GM19239 (cell line): ENCODE measurements at places on chromosomes 1 and 21.

DNA sequence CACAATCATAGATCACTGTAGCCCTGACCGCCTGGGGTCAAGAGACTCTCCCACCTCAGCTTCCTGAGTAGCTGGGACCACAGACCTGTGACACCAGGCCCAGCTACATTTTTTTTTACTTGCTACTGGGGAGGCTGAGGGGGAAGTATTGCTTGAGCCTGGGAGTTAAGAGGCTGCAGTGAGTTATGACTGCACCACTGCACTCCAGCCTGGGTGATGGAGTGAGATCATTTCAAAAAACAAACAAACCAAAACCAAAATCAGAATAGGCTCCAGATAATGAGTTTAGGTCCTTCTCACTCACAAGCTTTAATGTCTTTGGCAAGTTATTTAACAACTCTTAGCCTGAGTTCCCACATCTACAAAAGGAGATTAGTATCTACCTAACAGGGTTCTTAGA, 22.8 kb downstream of the WDR26 start:
- DNase-seq, result no peak

DNA sequence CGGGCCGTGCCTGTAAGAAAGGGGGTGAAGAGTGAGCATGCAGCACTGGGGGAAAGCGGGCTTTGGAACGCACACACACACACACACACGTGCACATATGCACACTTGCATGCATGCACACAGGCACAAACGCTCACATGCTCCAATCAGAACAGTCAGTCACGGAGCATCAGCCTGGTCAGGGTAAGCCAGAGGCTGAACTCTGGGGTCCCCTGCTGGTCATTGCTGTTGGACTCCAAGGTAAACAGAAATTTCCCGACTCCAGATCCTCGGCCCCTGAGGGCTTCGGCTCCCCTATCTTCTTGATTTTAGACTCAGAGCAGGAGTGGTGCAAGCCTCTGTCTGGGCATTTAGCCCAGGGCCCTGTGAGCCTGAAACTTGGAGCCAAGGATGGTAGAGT, 54.2 kb downstream of the SYT2 start:
- DNase-seq, result no peak

DNA sequence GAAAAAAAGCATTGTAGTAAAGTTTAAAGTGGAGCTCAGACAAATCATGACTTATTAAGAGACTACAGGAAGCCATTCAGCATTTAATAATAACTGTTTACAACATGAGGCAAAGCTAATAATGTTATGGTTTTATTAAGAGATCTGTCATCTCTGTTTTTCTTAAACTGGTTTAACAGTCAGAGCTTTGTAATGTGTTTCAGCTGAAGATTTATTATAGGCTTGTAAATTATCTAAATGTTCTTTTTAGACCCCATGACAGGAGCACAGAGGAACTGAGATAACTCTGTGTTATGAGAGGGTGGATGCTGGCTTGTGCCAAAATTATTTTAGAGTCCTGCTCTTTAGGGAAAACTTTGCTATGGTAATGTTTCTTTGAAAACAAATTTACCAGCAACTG, 38.0 kb upstream of the RWDD3 start:
- DNase-seq, result no peak

- no peak for DNase-seq
Observed at GRCh38 chr1:9629445-9630201, 21.9 kb upstream of the PIK3CD start.

GRCh38 chr1:33743221-33743998, 120.5 kb upstream of the HMGB4 start:
- DNase-seq, result no peak

GRCh38 chr21:35833991-35834390, 226.3 kb downstream of the SETD4 start:
- no peak for DNase-seq

- DNase-seq, result no peak
Observed at GRCh38 chr1:170213596-170213995, 67.8 kb downstream of the NTMT2 start.

- DNase-seq, result no peak
Observed at GRCh38 chr1:161139766-161140165, 7.3 kb upstream of the DEDD start.

DNA sequence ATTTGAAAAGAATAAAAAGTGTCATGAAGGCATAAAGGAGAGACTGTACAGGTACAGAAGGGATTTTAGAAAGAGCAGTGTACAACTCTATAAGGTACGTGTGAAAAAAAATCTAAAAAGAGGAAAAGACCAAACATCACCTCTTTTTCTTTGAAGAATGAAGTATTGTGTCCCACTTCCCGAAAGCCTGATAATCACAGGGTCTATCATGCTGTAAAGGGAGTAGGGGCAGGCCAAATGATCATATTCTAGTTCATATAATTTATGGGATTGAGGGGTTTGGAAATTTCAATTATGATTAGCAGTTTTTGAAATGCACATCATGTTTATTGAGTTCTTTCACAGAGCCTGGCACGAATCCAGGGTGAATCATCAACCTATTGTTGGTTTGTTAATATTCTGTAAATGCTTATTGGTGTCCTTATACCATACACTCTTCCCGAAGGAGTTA, 910 bp upstream of the RERE start:
- no peak for DNase-seq

GRCh38 chr1:218284377-218284916, 646 bp upstream of the RRP15 start:
- peak; percentile 2 for DNase-seq

- no peak for DNase-seq
Observed at GRCh38 chr1:29698033-29698432, 461.7 kb downstream of the PTPRU start.

- DNase-seq, result peak; percentile 24
Observed at GRCh38 chr1:176949033-176949662, 215.4 kb downstream of the ASTN1 start.

DNA sequence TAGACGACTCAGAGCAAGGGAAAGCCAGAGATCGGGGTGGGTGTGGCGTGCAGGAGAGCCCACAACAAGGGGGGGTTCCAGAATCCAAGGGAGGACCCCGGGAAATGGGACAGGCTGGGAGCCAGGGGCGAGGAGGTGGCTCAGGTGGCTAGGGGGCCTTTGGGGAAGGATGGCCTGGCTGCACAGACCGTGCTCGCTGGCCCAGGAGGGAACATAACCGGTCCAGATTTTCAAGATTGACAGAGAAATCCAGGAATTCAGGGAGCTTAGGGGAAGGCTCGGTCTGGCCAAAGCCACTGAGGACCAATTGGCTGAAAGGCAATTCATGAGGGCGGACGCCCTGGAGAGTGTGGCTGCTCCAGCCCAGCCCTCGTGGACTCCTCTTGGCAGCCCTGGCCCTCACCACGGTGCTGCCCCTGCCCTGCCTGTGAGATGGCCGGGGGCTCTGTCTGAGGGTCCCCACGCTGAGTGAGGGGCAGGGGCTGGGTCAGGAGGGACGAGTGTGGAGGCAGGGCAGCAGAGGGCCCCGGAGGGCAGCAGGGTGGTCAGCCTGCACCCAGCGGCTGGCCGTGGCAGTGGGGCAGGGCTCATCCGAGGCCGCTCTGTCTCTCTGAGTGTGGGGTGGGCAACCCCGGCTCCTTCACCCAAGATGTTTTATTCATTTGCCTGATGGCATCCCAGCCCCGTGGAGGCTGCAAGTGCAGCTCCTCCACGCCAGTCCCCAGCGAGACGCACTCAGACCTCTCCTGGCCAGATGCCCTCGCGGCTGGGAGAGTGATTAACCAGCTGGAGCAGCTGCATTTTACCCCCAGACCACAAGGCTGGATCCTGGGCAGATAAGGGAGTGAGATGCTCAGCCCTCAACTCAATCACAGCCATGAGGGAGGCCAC, 5.6 kb upstream of the LRRC3 start:
- no peak for DNase-seq

DNA sequence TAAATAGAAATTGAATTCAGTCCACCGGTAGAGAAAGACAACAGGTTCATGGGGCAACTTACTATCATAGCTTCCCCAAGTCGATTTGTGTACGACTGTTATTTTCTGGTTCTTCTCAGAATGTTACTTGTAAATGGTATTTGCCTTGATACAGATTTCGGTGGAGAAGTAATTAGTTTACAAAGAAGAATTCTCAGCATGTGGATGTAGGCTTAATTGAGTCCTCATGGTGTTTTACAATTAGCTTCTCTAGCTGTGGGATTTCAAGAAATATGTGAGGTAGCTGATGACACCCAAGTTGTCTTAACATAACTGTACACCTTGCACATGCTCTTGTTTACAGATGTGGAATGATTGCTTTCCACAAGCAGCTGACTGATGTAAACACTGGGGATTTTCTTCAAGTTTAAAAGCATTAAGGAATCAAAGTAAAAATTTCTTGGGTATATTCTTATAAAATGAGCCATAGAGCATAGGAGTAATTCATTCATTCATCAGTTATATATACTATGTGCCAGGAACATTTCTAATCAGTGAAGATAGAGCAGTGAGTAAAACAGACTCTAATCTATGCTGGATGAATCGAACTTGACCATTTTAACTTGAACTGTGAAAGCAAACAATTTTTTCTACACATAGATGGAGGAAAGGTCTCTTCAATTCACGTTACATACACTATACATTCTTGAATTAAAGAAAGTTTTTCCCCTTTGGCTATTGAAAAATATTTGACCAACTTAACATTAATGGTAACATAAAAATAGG, 1.4 kb downstream of the MACO1 start:
- no peak for DNase-seq

DNA sequence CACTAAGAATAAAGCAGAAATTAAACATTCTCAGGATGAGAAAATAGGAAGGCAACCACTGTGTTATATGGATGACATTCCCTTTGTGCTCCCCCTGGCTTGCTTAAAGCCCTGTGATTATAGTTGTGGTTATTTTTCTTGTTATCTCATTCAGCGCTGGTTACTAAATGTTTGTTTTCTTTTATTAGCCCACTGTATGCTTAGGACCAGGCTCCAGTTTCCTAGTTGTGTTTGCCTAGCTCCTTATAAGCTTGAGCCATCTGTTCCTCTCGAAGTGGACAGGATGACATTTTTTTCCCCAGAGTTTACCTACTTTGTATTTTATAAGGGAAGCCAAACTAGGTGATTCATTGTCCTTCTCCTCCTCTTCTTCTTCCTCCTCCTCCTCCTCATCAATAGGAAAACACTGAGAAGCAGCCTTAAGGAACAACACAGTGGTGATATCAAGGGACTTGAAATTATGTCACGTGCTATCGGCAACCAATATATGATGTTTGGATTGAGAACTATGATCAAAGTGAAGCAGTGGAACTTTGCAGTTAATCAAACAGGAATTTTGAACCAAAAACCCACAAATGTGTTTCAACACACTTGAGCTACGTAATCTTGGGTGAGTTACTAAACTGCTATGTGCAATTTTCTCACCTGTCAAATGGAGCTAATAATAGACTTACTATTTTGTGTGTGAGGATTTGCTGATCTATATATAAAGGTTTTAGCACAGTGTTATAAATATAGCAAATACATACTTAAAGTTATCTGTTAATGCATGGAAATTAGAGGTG, 35.1 kb upstream of the RGS7 start:
- DNase-seq, result no peak

- DNase-seq, result no peak
Observed at GRCh38 chr1:64387389-64388285, 82.3 kb upstream of the CACHD1 start.

GRCh38 chr1:1123581-1124507, 8.0 kb upstream of the C1orf159 start:
- DNase-seq, result no peak

DNA sequence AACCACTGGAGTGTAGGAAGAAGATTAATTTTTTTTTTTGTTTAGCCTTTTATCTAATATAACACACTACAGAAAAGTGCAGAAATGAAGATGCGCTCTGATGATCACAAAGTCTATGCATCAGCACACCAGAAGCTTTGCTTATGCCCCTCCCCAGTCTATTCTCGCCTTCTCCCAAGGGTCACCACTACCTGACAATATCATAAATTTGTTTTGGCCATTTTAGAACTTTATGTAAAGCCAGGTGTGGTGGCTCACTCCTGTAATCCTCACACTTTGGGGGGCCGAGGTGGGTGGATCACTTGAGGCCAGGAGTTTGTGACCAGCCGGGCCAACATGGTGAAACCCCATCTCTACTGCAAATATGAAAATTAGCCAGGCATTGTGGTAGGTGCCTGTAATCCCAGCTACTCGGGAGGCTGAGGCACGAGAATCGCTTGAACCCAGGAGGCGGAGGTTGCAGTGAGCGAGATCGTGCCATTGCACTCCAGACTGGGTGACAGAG, 231.3 kb downstream of the FOXD2 start:
- no peak for DNase-seq

DNA sequence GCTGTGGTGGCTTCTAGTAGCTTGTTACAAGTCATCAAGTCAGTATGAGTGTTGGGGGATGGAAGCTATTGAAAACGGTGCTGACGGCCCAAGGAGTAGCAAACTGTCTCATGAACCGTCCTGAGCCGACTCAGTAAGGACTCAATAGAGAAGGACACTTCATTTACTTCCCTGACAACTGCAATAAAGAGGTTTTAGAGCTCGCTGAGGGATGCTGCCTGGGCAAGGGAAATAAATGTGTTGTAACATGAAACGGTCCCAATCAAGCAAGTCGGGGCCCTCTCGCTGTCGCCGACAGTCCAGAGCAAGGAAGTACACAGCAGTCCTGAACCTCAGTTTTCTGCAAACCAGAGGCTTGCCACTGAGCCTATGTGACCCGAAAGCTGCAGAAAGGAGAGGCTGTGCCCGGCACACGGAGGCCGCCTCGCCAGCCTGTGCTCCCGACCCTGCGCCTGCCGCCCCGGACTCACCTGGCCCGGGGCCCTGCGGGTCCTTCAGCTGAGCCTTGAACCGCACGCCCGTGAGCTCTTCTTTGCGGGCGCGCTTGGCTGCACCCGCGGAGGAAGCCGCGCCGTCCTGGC, 423 bp downstream of the URB1 start:
- no peak for DNase-seq

DNA sequence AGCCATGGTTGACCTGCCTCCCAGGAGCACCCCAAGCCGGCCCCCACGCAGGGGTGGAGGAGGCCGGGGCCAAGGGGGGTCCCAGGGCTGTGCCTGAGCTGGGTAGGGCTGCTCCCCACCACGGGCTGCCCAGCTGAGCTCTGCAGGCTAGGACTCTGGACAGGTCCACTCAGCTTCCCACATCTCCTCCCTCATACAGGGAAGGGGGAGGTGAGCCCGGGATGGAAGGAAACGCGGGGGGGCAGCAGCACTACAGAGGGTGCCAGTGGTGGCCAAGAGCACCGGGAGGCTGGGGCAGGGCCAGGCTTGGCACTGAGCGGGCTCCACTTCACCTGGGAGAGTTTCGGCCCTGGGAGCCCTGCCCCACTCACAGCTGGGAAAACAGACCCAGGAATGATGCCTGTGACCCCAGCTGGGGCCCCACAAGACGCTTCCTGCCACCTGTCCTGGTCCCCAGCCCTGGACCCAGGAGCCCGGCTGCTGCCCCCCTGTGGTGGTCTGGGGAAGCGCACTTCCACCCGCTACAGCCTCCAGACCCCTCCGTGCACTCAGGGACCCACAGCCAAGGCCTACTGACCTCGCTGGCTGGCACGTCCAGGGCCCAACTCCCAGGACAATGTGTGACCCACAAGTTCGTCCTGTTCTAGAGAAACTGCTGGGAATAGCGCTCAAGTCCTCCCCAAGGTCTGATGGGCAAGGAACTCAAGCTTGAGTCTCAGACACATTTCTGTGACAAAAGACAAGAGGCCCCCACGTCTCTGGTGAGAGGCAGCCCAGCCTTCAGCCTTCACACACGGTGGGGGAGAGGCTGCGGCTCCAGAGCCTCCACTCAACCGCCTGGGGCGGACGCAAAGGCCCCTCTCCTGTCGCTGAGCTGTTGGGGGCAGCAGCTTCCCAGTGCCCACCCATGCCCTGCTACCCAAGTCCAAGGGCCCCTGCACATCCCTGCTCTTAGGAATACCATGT, 3.0 kb downstream of the AURKAIP1 start:
- DNase-seq, result peak; percentile 84
